ENCODE measurements at places on chromosomes 2 and 18. TPM values are rescaled to one million over a fixed set of nuclear protein-coding genes. Genes with fewer than 3 reads are reported as not detected.

Gene ITGB6
- 0.19 TPM for total RNA-seq

Gene DLGAP1
- total RNA-seq = 1.7 TPM

Gene CCDC148
- 2.0 TPM for total RNA-seq

Gene TTL
- 56.2 TPM for total RNA-seq

Gene TUBB8B
- total RNA-seq = not detected

Gene STK39
- 17.2 TPM for total RNA-seq

Gene CHN1
- total RNA-seq = 6.8 TPM

Gene TFPI
- 866 TPM for total RNA-seq

Gene ALK
- not detected for total RNA-seq

Gene FOXI3
- total RNA-seq = not detected

Gene HOXD11
- total RNA-seq = 0.28 TPM

Gene GPR45
- total RNA-seq = not detected

Gene DAW1
- 31.6 TPM for total RNA-seq

Gene DPYSL5
- not detected for total RNA-seq

Gene GREB1
- 0.96 TPM for total RNA-seq

Gene SERPINB4
- not detected for total RNA-seq

Gene SOX11
- under 0.01 TPM for total RNA-seq

Gene AMER3
- not detected for total RNA-seq

Gene TSPYL6
- not detected for total RNA-seq

Gene GNAL
- total RNA-seq = 0.28 TPM

Gene CPS1
- total RNA-seq = 27.4 TPM

Gene ZAP70
- total RNA-seq = not detected

Gene PCARE
- not detected for total RNA-seq

Gene LINC00305
- not detected for total RNA-seq

Data from regular cardiac myocyte (primary cell).